Activated CD8-positive, alpha-beta T cell treated with anti-CD3 and anti-CD28 coated beads for 36 hours (primary cell): ENCODE measurements at places on chromosomes 2 and 18. TPM values are rescaled to one million over a fixed set of nuclear protein-coding genes. Genes with fewer than 3 reads are reported as not detected.

Gene DAW1
- not detected for total RNA-seq

Gene MZT2A
- 158 TPM for total RNA-seq

Gene SLC38A11
- not detected for total RNA-seq

- no peak for DNase-seq
Observed at GRCh38 chr2:45567974-45568789, 42.9 kb downstream of the SRBD1 start.

- DNase-seq, result no peak
Observed at GRCh38 chr2:8036366-8036765, 645.5 kb upstream of the ID2 start.

DNA sequence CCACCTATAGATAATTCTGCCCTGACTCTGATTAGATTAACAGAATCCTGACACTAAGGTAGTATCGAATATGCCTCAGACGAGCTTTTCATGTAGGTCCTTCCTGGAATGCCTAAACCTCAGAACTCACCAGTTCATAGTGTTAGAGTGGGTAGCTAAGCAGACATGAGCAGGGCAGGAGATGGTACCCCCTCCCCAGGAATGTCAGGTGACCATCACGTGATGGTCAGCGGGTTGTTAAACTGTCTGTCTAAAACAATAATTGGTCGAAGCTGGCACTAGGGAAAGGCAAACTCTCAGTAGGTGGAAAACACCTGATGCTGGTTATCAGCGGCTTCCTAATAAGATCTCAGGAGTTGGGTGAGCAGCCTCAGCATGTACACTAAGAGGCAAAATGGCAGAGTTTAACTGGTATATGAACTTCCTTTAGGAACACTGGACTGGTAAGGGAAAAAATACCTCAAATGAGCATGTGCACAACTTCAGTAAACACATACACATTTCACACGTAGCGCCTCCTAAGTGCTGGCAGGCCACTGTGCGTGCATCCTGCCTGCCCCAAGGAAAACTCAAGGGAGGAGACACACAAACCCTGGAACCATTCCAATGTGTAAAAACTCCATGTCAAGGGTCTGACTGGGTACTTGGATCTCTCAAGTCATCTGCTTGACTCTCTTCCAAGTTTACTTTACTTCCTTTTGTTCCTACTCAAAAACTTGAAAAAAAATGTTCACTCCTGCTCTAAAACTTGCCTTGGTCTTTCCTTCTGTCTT is 339.5 kb downstream of the GULP1 start:
- no peak for DNase-seq
